GM23248 (cell line): ENCODE measurements at places on chromosomes 11 and 22.

DNA sequence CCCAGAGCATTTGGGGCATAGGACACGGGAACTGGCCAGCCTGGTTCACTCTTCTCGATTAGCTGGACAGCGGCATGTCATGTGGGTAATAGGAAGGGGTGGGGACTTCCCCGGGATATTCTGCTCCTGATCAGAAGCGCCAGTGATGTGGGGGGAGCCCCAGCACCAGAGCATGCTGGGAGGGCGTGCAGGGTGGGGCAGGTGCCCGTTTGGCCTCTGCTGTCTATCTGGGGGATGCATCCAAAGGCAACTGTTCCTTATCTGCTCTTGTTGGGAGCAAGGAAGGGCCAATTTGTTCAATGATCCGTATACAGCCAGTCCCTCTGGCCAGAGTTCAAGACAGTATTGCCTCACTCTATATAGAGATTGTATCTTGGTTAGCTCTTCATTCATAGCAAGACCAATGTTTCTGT, 43.6 kb downstream of the PPARA start:
- DNase-seq: no peak

GRCh38 chr11:33668468-33668825, 32.2 kb downstream of the C11orf91 start:
- DNase-seq: no peak

DNA sequence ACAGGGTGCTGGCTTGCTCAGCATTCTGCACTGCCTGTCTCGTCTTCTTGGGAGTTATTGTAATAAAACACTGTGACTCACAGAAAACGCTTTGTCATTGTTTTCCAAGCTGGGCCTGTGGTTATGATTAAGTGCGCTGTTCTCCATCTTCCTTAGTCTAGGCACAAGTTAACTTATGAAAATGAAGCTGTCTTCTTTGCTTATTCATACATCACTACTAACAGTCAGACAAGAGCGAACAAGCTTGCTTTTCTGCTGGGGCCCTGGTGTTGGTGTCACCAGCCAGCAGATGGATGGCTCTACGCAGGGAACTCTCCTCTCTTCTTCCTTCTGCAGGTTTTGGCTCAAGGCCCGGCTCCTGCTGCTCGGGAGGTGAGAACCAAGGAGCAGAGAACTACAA, 380.1 kb upstream of the SYN3 start:
- DNase-seq: peak; percentile 92

DNA sequence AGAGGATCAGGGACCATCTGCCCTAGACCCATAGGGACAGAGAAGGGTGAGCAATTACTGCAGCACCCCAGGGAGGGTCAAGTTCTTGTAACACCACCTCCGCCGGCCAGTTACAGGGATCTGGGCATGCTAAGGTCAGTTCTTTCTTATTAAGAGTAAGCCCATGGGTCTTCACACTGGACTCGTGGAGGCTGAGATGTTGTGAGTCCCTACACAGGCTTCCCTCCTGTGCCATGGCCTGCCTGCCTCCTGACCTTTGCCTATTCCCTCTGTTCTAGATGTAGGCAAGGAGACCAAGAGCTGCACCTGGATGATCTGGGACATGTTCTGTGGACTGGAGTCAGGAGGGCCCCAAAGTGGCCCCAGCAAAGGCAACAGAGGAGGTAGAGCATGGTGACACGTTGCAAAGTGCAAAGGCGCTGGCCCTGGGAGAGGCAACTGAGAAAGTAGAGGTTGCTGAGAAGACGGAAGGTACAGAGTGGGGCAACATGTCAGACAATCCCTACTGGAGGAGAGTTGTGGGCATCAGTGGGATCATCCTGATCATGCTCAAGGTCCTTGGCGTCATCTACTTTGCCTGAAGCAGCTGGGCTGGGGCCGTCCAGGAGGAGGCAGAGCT, 16.3 kb upstream of the GNAZ start:
- no peak for DNase-seq

- DNase-seq: no peak
Measured at GRCh38 chr22:23155143-23155542, 9.9 kb downstream of the RAB36 start.

- DNase-seq: no peak
Measured at GRCh38 chr22:47105085-47105484, 342.6 kb downstream of the TBC1D22A start.

DNA sequence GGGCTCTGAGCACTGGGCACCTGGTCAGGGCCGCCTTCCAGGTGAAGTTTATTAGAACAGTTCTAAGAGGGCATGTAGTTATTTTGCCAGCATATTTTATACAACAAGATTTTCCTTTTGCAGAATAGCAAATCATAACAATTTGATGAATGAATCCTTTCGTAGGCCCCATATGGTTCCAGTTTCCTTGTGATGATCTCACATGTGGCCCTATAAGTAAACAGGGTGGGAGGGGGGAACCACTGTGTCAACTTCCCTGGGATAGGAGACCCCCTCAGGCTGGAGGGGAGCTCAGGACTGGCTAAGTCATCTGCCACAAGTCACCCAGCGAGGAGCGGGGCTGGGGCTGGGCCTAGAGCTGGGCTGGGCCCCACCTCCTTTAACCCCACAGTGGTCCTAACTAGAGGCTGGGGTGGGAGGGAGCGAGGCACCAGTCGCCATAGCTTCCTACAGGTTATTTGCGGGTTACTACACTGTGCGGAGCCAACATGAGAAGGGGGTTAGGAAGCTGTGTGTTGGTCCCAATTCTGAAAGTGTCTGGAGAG, 4.2 kb downstream of the FBLN1 start:
- peak; percentile 39 for DNase-seq

DNA sequence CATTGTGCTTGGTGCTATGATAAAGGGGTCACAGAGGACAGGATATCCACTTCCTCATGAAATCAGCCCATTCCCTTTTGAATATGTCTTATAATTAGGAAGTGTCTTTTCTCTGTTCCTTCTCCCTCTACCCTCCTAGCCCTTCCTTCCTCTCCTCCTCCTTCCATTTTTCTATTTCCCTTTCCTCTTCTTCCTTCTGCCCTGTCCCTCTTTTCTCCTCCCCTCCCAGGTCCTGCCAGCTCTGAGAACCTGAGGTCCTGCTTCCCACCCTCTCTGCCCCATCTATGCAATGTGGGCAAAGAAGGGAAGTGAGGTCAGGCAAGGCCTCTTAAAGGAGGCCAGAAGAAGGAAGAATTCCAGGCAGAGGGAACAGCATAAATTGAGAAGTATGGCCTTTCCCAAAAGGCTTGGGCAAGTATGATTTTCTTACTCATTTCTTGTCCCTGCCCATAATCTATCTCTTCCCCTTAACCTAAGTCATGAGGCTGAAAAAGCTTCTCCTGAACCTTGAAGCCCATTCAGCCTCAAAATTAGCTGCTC, 7.7 kb upstream of the UBASH3B start:
- no peak for DNase-seq

DNA sequence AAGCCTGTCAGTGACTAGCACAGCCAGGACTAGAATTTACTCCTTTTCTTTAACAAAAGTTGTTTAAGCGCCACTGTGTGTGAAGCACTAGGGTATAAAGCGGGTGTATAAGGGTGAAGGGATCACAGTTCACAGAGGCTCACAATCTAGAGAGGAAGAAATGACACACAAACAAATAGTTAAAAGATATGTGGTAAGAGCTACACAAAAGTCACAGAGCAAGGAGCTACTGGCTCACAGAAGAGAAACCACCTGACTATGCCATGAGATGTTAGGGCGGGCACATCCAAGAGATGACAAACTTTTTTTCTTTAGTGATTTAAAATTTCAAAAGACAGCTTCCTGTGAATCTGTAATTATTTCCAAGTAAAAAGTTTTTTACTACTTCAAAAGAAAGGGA, 55.6 kb downstream of the PHF21A start:
- DNase-seq: no peak

DNA sequence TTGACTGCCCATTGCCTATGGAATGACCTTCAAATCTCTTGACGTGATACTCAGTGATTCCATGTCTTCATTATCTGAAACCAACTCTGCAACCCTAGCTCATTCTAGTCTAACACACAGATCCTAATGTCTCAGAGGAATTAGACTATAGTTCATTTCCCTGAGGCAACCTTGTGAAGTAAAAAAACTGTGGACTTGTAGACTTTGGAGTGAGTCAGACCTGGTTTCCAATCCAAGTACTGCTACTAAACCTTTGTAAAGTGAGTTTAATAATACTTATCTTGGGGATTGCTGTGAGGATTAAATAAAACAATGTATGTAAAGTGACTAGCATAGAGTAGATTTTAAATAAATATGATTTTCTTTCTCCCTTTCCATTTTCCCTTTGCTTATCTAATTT, 226.1 kb downstream of the BLID start:
- peak; percentile 89 for DNase-seq

GRCh38 chr11:120884154-120885020, 139.5 kb upstream of the TBCEL start:
- DNase-seq: no peak

DNA sequence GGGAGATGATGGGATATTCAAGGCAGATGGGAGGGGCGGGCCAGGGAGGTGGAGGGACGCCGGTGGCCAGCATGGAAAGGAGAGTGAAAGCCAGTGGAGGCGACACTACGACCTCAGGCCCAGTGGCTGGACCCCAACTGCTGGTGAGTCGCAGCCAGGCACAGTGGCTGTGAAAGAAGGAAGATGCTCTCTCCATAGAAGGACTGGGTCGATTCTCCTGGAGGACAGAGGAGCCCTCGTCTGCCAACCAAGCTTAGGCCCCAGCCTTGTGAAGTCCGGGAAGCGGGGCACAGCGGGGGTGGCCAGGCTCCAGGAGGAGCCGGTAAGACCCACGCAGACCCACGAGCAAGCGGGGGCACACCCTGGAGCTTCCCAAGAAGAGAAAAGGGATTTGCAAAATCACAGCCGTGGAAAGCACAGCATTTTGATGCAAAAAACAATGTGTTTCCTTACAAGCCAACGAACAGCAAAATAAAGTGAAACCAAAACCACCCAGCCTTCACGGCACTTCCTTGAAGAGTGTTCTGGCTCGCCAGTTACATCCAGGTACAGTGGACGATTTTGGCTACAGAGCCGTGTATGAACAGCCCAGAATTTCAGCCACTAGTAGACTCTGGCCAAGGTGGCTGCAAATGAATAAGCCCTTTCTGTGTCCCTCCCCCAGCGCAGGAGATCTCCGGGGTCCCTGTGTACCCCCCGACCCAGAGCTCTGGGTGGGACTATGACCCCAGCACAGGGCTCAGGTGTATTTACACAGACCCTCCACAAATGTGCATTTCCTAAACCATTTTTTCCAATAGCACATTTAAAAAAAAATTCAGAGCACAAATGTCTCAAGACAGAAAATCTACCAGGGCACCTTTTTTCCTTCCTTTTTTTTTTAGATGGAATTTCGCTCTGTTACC, 96.9 kb downstream of the TRMU start:
- no peak for DNase-seq

DNA sequence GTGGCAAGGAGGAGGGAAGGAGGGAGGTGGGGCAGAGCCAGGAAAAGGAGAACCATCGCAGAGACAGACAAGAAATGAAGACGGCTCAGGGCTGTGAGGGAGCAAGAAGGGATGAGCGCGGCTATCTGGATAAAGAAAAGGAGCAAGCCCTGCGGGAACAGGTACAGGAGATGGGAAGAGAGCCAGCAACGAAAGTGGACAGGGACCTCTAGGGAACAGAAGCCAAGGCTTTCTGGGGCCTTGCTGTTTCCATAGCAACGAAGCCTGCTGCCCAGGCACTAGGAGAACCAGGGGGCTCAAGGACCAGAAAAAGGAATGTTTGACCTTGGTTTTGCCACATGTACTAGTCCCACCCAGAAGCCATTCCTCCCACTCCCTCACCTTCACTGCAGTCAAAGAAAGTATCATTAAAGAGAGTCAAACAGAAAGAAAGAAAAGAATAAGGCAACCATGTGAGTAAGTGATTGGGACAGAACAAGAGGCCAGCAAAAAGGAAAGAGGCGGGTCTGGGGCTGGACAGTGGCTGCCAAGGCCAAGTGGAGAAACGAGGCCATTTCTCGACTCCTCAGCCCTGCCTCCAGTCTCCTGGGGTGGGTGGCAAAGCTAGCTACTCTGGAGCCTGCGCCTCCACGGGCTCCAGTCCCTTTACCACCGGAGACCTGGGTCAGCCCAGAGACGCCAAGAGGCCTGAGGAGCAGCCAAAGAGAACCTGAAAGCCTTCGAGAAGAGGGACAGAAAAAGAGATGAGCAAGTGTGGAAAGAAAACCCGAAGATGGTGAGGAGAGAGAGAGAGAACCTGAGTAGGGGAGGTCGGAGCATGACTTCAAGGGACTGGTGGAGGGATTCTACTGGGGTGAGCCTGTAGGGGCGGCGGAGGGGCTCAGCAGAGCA, 35.1 kb downstream of the NRXN2 start:
- DNase-seq: no peak

- DNase-seq: no peak
Measured at GRCh38 chr11:35553021-35553420, 27.6 kb upstream of the PAMR1 start.

GRCh38 chr11:73989156-73989555, 6.5 kb upstream of the UCP2 start:
- no peak for DNase-seq

DNA sequence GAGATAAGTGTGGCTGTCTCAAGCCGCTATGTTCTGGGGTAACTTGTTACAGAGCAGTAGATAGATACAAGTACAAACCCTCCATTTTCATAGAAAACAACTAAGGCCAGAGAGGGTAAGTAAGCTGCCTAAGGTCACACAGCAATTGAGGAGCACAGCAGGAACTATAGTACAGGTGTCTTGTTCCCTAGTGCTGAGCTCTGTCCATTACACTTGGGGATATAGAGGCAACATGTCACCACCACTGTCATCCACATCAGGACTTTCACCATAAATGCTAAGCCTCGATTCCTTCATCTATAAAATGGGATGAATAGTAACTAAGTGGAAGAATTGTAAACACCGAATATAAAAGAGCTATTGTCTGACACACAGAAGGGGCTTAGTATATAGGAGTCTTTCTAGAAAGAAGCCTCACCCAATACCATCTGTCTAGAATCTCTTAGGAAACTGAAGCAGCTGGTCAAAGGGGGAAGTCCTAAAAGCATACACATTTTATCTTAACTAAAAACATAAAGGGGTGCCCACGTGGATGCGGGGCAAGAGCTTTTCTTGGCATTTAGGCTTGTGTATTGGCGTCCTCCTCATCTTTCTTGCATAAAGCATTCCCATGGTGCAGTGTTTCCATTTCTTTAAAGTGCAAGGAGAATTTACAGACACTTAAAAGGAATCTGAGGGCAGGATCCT, 93.8 kb upstream of the ALX4 start:
- no peak for DNase-seq

DNA sequence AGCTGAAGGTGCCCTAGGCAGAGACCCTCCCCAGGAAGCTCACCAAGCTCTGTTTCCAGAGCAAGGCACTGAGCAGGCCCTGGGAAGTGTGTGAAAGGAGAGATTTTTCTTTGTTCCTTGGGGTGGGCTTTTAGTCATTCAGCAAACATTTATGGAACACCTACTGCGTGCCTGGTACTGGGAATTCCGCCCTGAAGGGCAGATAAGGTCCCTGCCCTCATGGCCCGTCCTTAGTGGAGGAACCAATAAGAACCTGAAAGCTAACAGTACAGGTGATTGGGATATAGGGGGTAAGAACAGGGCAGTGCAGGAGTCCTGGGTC, 3.9 kb downstream of the TMEM134 start:
- DNase-seq: no peak

- no peak for DNase-seq
Measured at GRCh38 chr11:128925250-128925600, 17.4 kb downstream of the TP53AIP1 start.
